ENCODE measurements at places on chromosomes 12 and 14. TPM values are rescaled to one million over a fixed set of nuclear protein-coding genes. Genes with fewer than 3 reads are reported as not detected.

GRCh38 chr14:100328495-100329163 lies 5.5 kb downstream of the SLC25A47 start:
- DNase-seq: no peak
- H3K4me1 ChIP-seq: peaks cover 7% of the 10 kb centered on the region
- no peaks in the 10 kb centered on the region for H3K27me3 ChIP-seq

GRCh38 chr12:127271776-127272175 lies 995.2 kb upstream of the TMEM132C start:
- no peaks in the 10 kb centered on the region for H3K27me3 ChIP-seq
- no peak overlapping the region for H3K4me3 ChIP-seq
- no peak for DNase-seq
- H3K27ac ChIP-seq: no peak overlapping the region

DNA sequence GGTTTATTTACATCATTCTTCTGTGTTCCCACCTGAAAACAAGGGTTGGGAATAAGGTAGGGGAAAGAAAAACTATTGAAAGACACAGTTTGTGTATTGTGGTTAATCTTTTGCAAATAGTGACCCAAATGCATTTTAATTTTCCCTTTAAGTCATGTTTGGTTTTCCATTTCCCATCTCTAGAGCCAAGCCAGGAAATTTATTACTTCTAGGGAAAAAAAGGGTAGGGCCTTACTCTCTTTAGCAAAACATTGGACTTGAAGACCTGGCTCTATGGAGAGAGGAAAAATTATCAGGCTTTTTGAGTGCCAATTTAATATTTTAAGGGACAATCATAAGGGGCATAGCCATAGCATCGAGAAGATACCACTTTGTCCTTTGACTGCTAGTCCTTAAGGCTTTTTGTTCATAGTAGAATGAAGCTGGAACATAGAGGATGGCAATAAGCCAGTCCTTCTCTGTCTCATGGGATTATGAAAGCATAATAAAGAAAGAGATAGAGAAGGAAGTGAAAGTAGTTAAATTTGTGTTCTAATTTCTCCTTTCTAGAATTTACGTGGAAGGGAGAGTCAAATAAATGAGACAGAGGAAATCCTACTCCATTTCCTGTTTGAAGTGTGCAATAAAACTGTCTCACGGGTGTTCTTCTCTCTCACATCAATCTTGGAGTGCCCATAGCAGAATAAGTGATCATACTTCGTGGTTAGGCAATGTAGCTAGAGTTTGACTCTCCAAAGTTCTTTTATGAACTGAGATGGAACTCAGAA lies 50.9 kb upstream of the PPFIA2 start:
- no peaks in the 10 kb centered on the region for H3K36me3 ChIP-seq
- no peaks in the 10 kb centered on the region for H3K27me3 ChIP-seq
- H3K27ac ChIP-seq: no peak overlapping the region
- DNase-seq: no peak
- H3K4me1 ChIP-seq: no peaks in the 10 kb centered on the region
- H3K4me3 ChIP-seq: no peak overlapping the region

The SIX1 gene
- total RNA-seq: not detected

The SCAF11 gene
- 114 TPM for total RNA-seq
